Motor neuron (in vitro differentiated cells): ENCODE measurements at places on chromosomes 11 and 22.
A peak's percentile ranks its signal among the peaks of the same experiment; 100 is the strongest.

DNA sequence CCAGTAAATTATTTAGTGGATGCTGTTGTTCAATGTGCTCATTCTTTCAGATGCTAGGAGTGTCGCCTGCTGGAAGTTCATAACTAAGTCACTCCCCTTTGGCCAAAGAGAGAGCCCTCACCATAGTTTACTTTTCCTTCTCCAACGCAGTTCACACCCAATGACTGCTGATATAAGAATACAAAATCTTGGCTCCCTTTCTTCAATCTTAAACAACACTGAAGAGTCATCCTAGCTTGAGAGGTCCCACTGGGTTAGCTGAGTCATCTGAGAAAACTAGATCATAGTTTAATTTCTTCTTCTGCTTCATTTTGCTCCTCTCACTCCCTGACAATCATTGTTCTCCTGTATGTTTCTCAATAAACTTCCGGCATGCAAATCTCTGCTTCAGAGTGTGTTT, 5.4 kb upstream of the OR52L1 start:
- ATAC-seq, result no peak

DNA sequence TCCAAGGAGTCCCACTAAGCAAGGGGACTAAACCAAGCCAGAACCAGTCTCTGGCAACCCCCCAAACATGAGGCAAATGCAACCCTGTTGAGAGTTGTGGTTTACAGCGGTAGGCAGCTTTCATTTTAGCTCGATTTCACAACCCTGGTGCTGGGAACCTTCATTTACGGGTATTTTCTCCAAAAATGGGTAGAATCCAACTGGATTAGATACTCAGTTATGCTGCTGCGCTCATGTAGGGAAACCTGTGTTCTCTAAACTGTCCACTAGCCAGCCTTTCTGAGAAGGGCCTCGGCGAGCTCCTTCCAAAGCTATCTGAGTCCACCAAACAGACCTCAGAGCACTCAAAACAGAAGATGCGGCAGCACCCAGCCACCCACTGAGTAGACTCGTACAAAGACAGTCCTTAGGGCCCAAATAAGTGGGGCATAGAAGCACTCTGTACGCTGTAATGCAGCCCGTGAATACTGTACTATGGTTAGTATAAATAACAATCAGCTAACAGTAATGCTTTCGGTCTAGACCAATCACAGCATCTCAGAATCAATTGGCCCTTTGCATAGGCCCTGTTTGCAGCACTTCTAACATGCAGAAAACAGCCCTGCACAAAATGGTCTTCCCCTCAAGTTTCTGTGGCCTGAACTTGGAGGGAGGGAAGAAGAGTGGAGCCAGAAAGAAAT, 104.7 kb downstream of the ETS1 start:
- ATAC-seq, result no peak

GRCh38 chr11:111540937-111541253, 375 bp downstream of the LAYN start:
- ATAC-seq, result peak; percentile 42

- no peak for ATAC-seq
Measured at GRCh38 chr11:62811659-62812058, 6.4 kb upstream of the NXF1 start.

- ATAC-seq, result peak; percentile 59
Measured at GRCh38 chr11:77411137-77411707, 62.7 kb downstream of the PAK1 start.

GRCh38 chr11:7612661-7613393, 60.5 kb downstream of the CYB5R2 start:
- ATAC-seq, result no peak

DNA sequence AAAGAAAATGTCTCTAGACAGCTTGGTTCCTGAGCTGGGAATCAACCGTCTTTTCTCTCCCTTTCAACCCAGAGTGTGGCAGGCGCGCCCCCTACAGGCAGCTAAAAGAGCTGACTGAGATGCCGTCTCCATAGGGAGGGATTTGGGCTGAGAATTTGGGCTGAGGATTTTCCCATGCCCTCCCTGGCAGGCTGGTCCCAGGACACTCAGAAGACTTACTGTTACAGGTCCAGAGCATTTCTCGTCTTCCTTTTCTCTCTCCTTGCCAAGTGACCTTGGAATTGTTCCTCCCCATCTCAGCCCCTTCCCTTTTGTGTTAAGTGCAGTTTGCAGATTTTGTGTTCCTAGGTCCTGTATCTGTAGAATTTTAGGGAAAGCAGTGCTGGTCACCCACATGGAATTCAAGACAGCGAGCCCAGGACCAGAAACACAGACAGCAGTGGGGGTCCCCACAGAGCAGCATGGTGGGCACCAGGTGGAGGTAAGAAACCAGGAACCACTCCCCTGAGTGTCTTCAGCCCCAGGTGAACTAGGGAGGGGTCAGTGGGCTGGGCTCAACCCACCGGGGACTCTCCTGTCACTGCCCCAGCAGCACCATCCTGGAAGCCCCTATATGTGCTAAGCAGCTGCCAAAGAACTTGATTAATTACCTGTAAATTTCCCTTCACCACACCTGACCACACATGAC, 9.9 kb upstream of the IGLL5 start:
- no peak for ATAC-seq

GRCh38 chr22:45535290-45535689, 32.6 kb downstream of the FBLN1 start:
- no peak for ATAC-seq

GRCh38 chr11:3609416-3610265, 32.2 kb downstream of the ART5 start:
- ATAC-seq, result peak; percentile 65

- ATAC-seq, result no peak
Measured at GRCh38 chr11:119266063-119266462, 50.9 kb downstream of the MCAM start.

GRCh38 chr11:100562128-100562527, 125.0 kb upstream of the ARHGAP42 start:
- no peak for ATAC-seq

DNA sequence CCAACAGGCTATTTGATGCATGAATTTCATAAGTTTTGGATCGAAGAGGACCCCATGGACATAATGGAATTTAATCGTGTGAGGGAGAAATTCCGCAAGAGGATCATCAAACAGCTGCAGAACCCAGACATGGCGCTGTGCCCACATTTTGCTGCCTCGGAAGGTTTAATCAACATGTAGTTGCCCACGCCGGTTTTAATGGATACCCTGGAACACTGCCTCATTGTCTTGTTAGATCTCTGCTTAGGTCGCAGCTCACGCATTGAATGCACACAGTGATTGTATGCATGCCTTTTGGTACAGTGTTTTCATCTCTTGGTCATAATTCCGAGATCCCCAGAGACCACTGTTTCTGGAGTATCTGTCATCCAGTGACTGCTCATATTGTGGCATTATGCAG, 46.8 kb downstream of the SLN start:
- peak; percentile 39 for ATAC-seq

- ATAC-seq, result peak; percentile 77
Measured at GRCh38 chr11:46006418-46007070, 84.1 kb downstream of the LARGE2 start.
